ENCODE measurements at places on chromosomes 11 and 22.

DNA sequence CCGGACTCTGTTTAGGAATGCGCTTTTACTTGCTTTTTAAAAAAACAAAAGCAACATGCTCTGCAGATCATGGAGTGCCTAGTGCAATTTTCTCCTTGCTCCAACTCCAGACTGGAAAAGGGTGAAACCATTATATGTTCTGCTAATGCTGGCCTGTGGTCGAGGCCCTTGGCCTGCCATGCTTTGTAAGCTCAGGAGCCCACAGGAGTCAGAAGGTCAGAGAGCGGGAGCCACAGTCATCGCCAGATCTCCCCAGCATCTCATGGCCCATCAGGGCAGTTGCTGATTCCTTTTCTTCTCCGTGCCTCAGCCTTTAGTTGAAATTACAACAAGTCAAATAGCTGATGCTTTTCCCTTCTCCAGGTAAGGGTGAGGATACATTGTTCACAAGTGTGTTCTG is 80.3 kb downstream of the DDIAS start:
- DNase-seq, result no peak

- no peak for DNase-seq
These were observed 314.4 kb downstream of the CASP12 start for GRCh38 chr11:104583857-104584256.

- DNase-seq, result peak; percentile 33
These were observed 19.7 kb upstream of the DNAJB13 start for GRCh38 chr11:73931039-73931645.

GRCh38 chr11:214083-214482 is 6.6 kb downstream of the RIC8A start:
- no peak for DNase-seq

- no peak for DNase-seq
These were observed 2.8 kb upstream of the BARX2 start for GRCh38 chr11:129372609-129373488.

GRCh38 chr11:45669146-45669545 is 3.7 kb upstream of the CHST1 start:
- DNase-seq, result no peak

DNA sequence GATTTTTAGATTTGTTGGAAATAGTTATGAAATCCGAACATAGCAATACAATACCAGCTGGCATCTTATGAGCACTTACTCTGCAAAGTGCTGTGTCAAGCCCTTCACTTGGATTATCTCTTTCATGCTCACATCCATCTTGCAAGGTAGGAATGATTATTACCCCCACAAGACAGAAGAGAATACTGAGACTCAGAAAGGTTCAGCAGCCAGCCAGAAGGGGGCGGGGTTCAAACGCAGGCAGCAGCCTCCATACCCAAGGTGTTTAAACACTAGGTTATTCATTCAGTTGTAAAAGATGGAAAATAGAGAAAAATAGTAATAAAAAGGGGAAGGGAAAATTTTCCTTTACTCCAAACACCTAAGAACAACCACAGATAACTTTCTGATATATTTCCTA is 158.5 kb downstream of the CCDC34 start:
- DNase-seq, result no peak

DNA sequence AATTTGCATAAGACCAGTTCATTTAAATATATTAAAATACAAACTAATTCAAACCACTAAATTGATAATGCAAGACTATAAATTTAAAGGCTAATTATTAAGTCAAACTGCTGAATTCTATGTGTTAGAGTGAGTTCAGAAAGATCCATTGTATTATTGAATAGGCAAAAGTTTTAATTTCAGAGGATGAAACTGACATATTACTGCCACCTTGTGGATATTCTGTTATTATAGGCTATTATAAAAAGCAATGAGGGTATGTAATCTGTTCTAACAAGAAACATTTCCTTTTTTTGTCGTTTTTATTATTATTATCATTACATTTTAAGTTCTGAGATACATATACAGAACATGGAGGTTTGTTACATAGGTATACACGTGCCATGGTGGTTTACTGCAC is 20.9 kb upstream of the NAALAD2 start:
- DNase-seq, result no peak

DNA sequence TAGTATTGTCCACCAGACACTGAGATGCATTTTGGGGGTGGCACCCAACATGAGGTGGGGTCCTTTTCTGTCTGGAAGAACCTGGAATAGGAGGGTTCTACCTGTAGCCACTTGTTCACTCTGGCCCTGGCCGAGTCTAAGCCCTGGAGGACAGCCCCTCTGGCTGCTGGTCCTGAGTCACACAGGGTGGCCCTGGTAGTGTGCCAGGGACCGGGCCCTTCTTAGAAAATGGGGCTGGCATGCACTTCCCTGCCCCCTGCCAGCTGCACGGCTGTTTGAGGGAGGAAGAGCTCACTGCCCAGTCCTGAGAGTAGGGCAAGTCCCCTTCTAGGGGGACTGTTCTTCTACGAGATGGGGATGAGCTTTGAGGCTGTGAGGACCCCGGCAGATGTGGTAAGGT is 2.2 kb downstream of the PLCB3 start:
- DNase-seq, result no peak

All from NCI-H2107 (cell line).